Stimulated activated CD8-positive, alpha-beta memory T cell treated with anti-CD3 and anti-CD28 coated beads, Interleukin-4, amount 100 ng/mL, for 48 hours (primary cell): ENCODE measurements at places on chromosomes 7 and 10.

DNA sequence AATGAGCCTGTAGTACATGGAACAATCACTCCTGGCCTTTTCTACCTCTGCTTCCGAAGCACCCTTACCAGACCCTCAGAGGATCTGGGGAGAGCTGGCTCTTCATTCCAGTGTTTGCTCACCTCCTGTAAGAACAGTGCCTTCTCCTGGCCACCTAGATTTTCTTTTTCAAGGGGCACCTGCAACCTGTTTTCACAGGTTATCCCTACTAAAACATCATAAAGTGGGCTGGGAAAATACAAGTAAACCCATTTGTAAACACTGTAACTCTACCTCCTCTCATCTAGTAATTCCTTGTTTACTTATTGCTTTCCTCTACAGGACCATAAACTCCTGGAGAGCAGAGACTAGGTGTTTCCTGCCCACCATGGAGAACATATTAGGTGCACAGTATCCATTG, 1.1 kb downstream of the PIK3AP1 start:
- no peak for DNase-seq

- DNase-seq: no peak
These were observed 125.9 kb upstream of the HPS1 start for GRCh38 chr10:98572594-98572993.

DNA sequence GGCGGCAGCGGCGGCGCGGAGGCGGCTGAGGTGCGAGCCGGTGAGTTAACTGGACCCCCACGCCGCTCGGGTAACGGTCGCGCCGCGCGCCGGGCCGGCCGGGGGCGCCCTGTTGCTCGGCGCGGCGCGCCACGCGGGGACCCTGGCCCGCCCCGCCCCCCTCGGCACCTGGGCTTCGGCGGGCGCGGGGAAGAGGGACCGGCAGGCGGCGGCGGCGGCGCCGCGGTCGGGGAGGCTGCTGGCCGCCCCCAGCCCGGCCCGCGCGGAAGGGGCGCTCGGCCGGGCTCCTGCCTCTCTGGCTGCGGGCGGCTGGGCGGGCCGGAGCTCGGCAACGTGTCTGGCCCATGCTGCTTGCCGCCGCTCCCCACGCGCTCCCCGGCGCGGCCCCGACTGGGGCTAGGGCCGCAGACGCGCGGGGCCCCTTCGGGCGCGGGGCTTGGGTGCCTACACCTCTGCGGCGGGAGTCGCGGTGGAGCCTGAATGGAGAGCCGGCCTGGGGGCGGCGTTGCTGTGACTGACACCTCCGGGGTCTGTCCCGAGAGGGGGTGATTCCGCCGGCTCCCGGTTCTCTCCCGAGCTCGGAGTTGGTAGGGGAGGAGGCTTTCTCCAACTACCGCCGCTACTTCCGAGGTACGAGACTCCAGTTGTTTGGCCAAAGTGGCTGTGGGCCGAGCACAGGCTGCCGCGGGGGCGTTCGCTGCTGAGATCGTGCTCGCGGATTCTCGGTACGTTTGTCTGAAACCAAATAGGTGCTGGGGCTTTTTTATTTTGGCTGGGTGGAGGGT, 494 bp downstream of the PALS2 start:
- peak; percentile 63 for DNase-seq

DNA sequence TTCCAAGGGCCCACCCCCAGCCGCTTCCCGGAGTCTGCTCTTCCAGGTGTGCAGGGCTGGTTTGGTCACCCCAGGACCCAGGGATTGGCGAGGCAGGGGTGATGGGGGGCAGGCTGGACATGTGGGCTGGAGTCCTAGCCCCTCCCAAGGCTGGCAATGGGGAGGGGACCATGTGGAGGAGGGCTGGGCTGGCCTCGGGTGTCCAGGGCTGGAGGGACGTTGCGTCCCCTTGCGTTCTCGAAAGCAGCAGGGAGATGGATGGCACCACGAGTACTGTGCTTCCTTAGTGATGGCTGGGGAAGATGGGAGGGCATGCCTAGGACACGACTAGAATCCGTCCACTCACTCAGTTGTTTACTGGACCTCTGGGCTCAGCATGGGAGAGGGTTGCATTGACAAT, 532.5 kb upstream of the FOXK1 start:
- DNase-seq: no peak

- no peak for DNase-seq
These were observed 350.3 kb downstream of the GALNT17 start for GRCh38 chr7:71482284-71482683.

- no peak for DNase-seq
These were observed 722 bp downstream of the AGR2 start for GRCh38 chr7:16803881-16804673.
